ENCODE measurements at places on chromosomes 6 and 20.
A peak's percentile ranks its signal among the peaks of the same experiment; 100 is the strongest.

- DNase-seq: no peak
Measured at GRCh38 chr6:97456070-97456469, 173.1 kb upstream of the MMS22L start.

GRCh38 chr6:57432157-57432556 lies 114.7 kb downstream of the PRIM2 start:
- DNase-seq: no peak

DNA sequence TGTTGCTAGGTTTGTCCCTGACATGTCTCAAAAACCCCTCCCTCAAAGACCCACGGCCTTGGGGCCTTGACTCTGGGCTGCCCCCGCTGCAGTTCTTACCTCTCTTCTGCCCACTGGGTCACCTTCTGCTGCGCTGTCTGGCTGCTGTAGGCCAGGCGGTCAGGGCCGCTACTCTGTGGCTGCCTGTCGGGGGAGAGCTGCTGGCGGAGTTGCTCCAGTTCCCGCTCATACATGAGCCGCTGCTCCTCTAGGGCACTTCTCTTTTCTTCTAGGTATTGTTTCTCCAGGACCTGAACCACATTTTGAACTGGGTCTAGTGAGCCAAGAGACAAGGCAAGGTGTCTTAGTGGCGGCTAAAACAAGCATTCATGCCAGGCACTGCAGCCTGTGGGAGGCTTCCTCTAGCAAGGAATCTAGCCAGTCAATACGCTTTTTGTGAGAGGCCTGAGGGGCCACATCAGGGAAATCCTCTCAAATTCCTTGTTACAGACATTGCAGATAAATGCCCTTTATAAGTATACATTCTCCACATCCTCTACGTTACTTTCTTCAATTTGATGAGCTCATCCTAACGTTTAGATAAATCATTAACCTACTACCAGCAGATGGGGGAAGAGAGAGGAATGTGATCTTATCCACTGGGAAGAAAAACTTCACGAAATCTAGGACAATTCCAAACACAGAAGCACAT lies 110.3 kb upstream of the NUP153 start:
- no peak for DNase-seq

- DNase-seq: peak; percentile 27
Measured at GRCh38 chr6:76035713-76036112, 36.7 kb downstream of the IMPG1 start.

GRCh38 chr6:84866715-84867114 lies 102.3 kb upstream of the TBX18 start:
- no peak for DNase-seq

DNA sequence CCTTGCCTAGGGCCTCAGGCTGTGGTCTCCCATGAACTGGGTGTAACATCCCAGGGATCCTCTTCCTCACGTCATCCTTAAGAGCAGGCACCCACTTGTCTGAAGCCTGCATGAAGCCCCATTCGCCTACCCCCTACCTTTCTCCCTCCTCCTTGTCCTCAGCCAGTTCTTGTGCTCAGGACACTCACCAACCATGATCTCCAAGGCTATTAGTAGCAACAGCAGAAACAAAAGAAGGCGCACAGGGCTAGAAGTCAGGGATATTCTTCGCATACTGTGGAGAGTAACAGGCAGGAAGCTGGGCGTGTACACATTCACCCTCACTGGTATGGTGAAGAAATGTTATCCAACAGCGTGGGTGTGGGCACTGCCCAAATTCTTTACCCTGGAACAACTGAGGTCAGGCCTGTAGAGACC lies 7.3 kb downstream of the RAET1E start:
- no peak for DNase-seq
